ENCODE measurements at places on chromosomes 1 and 21.
A peak's percentile ranks its signal among the peaks of the same experiment; 100 is the strongest.

GRCh38 chr1:244665771-244666217, 12.9 kb downstream of the DESI2 start:
- peak; percentile 22 for DNase-seq

- no peak for DNase-seq
Measured at GRCh38 chr1:209382231-209383100, 201.0 kb upstream of the CAMK1G start.

DNA sequence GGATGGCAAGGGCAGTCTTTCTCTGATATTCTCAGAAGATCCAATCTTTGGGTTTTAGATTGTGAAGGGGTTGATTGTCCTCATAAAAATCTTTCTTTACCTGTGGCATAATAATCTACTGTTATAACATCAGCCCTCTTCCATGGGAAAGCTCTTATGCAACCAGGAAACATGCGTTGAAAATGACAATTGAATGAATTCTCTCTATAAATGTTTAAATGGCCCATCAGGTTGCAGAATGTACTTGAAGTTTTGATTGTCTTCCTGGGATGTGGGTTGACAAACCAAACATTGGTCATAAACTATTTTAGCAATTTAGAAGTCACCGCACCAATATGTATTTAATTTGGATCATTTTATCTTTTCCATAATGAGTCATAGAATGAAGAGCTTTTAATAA, 31.7 kb upstream of the ITLN1 start:
- DNase-seq: no peak

DNA sequence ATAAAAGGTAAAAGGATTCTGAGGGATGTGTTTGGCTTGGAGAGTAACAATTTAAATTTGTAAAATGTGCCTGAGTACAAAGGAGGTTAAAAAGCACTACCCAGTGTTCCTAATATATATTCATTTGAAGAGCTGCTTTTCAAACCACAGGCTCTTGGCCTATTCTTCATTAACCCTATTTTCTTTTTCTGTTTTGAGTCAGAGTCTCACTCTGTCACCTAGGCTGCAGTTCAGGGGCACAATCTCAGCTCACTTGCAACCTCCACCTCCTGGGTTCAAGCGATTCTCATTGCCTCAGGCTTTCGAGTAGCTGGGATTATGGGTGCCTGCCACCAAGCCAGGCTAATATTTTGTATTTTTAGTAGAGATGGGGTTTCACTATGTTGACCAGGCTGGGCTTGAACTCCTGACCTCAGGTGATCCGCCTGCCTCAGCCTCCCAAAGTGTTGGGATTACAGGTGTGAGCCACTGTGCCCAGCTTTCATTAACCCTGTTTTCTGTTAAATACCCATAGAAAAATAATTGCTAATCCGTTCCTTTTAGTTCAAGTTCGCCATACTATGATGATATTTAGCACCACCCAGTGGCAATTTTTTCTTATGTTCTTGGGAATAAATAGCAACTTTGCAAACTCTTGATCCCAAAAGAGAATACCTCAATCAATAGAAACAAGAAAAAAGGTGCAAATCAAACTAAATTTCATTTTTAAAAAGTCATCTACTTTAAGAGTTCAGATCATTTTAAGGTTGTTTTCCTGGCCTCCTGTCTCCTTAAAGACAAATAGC, 30.5 kb downstream of the ZBTB8OS start:
- DNase-seq: peak; percentile 57
